Activated CD4-positive, CD25-positive, alpha-beta regulatory T cell treated with anti-CD3 and anti-CD28 coated beads, Interleukin-2, amount 50 U/mL, for 72 hours (primary cell): ENCODE measurements at places on chromosomes 7 and 10.

DNA sequence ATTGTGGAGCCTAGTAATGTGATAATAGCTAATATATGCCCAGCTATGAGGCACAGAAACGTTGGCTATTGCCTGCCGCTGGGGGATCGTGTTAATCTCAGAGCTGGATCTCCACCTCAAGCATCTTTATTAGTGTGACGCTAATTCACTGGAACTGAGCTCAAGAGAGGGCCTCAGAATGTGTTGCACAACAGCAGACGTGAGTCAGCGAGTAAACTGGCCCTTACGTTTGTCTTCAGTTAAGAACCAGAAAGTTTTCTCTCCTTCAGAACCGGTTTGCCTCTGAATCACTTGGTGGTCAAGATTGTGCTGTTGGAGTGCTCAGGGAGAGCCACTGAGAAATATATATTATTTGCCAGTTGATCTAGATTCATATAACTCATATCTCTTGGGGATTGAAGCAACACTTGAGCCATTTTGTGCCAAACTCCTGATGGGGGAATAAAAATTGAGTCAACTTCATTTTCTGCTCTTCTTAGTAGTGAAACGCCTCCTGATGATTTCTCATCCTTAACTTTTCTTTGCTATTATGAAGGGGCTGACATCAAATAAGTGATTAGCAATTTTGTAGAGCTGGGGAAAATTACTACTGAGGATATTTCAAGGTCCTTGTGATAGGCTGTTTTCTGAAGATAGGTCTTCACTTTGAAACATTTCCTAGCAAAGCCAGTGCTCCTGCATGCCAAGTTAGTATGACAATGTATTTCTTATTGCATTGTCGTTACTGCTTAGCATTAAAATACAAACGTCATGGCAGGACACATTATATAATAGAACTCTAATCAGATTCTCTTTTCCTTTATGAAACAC lies 22.3 kb downstream of the BZW2 start:
- no peak for DNase-seq

DNA sequence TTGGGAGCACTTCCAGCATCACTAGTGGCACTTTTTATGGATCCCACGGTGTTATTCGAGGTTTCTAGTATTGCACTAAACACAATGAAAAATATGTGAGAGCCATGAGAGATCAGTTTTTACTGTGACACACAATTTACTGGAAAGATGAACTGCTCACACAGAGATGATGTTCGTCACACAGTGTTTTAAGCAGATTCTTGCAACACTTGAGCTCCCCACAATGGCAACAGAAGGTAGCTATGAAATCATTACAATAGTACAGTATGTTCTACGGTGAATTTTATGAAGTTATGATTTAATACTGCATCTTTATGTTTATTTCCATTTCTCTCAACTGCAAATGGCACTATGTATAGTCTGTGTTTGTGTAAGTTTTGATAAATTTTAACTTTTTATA lies 27.4 kb upstream of the ENTPD1 start:
- no peak for DNase-seq

- no peak for DNase-seq
Measured at GRCh38 chr10:76885816-76886215, 751.8 kb downstream of the KCNMA1 start.

DNA sequence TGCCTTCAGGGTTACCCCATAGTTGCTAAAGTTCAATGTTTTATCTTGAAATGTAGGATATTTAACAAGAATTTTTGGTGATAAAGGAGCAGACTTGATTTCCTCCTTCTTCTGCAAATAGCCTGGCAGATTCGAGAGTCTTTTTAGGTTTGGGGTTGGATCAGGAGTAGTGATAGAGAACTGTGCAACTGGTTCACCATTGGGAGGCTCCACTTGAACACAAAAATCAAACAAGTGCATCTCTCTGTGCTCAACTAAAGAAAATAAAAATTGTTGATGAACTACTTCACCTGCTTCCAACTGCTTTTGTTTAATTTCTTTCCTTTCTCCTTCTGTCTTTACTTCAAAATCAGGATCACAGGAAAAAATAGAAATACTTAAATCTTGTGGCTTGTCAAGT lies 58.5 kb downstream of the MACC1 start:
- no peak for DNase-seq

GRCh38 chr7:155344270-155344617 lies 46.6 kb downstream of the INSIG1 start:
- DNase-seq, result peak; percentile 37

- DNase-seq, result no peak
Measured at GRCh38 chr7:108417144-108417543, 39.1 kb downstream of the NRCAM start.
